ENCODE measurements at places on chromosomes 2 and 18.

- no peak for DNase-seq
Observed at GRCh38 chr2:39837856-39838453, 58.9 kb upstream of the THUMPD2 start.

DNA sequence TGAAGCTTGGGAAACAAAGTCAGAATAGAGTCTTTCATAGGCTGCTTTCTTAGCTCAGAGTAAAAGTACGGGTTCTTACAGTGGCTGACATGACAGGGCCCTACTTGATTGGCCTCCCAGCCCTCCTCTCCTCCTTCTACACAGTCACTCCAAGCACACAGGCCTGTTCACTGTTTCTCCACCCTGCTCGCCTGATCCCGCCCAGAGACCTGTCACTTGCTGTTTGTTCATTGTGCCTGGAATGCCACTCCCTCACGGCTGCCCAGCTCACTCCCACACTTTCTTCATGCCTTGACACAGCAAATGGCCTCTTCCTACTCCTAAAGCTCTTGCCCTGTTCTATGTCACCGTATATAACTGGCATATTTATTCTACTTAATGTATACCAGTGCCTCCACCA lies 104.8 kb downstream of the MAP4K4 start:
- no peak for DNase-seq

DNA sequence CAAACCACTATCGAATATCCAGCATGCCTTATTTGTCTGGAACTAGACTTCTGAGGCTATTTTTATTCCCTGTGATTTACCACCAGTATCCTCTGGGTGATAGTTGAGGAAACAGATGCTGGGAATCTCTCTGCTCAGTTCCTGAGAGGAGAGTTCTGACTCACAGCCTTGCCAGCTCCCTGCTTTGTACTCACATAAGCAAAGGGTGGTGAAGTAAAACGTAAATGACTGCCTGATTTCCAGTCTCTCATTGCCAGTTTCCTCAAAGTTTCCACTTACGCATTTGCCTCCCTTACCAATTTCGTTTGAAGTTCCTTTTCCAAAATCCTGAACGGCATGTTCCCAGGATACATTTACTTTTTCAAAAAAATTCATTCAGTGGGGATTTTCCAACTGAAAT lies 69.2 kb upstream of the HNRNPA3 start:
- no peak for DNase-seq

GRCh38 chr2:236773206-236773605 lies 203.6 kb downstream of the ACKR3 start:
- no peak for DNase-seq

DNA sequence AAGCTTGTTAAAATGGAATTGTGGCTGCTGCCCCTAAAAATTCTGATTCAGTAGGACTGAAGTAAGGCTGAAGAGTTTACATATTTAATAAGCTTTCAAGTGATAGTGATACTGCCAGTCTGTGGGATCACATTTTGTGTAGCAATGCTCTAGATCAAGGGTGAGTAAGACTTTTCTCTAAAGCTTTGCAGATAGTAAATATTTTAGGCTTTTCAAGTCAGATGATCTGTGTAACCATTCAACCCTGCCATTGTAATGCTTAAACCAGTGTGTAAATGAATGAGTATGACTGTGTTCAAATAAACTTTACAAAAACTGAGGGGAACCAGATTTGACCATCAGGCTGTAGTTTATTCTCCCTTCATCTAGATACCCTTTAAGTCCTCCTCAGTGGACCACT lies 92.7 kb downstream of the PIK3C3 start:
- no peak for DNase-seq

DNA sequence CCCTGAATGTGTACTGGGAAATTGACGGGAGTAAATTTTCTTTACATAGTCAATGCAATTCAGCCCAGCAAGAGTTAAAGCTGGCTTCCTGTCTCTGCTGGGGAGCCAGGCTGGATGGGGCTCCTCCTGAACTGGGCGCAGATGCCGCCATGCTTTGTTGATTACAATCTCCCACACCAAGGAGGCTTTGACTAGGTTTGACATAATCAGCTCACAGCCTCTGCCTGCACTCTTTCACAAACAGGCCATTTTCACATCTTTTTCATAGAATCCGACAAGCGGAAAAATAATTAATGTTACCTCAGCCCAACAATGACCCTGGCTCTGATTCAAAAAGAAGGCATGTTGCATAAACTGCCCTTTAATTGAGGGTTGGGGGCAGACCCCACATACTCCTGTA lies 54.3 kb downstream of the FOXI3 start:
- no peak for DNase-seq

GRCh38 chr2:55051026-55051866 lies 995 bp upstream of the RTN4 start:
- DNase-seq = peak; percentile 8

- DNase-seq = no peak
Observed at GRCh38 chr2:185144159-185144919, 546.0 kb downstream of the ZNF804A start.

DNA sequence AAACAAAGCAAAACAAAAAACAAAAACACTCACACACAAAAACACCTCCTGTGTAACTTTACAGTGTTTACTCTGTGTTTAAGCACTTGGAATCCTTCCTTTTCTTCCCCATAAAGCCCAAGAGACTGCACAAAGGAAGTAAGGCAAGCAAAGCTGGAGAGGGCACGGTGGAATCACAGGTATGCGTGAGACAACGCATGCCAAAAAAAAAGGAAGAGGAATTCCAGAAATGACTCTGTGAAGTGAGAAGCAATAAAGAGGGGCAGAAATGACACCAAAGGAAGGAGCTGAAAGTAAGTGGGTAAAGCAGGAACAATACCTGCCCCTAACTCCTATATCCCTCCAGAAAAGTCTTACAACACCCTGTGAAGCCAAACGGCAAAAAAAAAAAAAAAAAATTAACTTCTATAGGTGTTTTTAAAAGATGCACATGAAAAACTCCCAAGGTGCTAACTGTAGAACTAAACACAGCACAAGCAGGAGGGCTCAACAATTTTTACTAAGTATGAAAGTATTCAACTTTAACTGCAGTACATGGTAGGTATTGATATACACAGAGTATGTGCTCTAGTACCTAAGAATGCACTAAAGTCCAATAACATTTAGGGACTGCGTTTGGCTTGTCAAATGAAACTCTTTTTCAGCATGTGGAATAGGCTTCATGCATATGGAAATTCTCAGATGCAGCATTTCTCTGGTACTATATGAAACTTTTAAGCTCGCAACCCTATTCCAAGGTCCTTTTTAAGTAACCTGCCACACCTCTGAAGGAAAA lies 9.1 kb downstream of the RND3 start:
- DNase-seq = no peak

DNA sequence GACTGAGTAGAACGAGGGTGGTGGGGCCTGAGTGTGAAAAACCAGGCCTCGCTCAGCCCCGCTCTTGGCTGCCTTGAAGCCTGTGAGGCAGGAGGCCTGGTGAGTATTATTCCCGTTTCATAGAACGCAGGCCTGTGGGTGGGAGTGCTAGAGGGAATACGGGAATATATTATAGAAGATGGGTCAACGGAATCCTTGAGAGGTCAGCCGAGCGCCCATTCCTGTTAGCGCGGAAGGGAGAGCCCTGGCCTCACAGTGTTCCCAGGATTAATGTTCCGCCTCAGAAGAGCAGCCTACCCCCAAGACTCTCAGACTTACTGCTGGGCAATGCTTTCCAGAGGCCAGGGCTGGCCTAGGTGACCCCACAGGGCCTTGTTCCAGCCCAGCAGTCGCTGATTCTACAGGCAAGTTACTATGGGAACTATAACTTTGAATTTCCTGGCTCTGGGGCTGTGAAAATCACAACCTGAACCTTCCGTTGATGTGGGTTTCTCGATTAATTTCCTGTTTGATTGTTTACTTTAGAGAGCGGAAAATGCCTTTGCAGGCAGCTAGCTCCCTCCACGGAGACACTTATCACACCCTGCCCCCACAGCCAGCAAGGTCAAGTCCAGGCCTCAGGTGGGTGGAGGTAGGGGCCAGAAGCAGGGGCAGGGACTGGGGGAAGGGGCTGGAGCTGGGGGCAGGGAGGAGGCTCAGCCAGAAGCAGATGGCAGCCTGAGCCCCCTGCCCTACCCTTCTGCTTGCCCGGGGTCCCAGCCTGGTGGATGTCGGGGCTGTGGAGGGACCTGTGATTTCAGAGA lies 108.3 kb downstream of the SMAD7 start:
- DNase-seq = peak; percentile 36

- DNase-seq = no peak
Observed at GRCh38 chr2:34547900-34548299, 948.8 kb upstream of the FAM98A start.

DNA sequence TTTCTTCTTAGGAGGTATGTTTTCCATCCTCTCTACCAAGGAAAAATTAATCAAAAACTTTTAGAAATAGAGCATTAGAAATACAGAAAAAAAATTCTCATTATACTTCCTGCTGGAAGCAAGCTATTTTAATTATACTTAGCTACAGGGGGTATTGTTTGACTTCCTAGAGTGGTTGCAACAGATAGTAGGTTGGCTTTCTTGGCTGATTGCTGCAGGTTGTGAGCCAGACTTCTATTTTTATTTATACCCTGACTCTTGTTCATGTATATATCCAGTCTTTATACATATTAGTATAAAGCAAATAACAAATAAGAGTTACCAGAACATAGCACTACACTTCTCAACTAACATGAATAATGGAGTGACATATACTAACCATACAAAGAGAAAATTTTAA lies 460.8 kb upstream of the REG3G start:
- DNase-seq = no peak

DNA sequence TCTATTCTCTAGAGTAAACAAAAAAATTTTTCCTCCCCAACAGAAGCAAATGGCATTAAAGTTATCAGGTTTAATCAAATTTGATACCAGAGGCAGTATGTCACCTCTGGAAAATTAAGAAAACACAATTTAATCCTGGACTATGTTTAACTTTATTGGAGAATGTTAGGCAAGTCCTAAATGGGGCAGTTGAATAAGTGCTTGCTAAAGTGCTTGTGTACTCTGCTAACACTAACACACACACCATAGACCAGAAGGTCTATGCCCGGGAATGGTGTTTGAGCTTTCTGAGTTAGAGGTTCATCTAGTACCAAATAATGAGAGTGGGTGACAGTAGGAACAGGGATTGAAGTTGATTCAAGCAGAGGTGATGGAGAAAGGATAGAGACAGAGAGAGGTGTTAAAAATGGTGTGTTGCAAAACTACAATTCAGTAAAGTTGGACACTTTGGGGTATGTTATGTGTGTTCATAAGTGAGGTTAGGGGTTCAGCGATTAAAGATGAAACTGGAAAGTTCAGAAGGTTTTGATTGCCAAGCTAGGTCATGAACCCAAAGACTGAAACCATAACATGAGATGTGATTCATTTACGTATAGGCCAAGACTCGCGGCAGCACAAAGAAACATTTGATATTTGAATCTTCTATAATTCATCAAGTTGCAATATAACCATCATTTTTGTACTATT lies 40.5 kb upstream of the PEX13 start:
- DNase-seq = no peak

GRCh38 chr2:173184031-173185004 lies 108.7 kb downstream of the MAP3K20 start:
- no peak for DNase-seq

GRCh38 chr2:17640406-17640805 lies 99.9 kb downstream of the VSNL1 start:
- DNase-seq = no peak

GRCh38 chr18:23337599-23338444 lies 115.3 kb upstream of the RIOK3 start:
- no peak for DNase-seq

DNA sequence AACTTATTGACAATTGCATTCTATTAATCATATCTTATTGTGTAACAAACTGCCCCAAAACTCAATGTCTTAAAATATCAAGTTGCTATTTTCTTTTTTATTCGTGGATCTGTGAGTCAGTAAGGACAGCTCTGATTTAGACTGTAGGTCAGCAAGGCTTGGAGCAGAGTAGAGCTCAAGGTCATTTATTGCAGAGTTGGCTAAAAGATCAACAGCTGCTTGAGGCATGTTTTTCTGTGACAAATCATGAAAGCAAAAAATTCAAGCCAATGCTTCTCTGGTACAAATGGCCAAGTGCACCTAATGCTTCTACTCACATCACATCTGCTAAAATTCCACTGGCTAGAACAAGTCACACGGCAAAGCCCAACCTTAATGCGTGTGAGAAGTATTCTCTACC lies 497.7 kb upstream of the LRATD1 start:
- DNase-seq = no peak

- peak; percentile 9 for DNase-seq
Observed at GRCh38 chr2:223760838-223761502, 76.4 kb downstream of the AP1S3 start.

DNA sequence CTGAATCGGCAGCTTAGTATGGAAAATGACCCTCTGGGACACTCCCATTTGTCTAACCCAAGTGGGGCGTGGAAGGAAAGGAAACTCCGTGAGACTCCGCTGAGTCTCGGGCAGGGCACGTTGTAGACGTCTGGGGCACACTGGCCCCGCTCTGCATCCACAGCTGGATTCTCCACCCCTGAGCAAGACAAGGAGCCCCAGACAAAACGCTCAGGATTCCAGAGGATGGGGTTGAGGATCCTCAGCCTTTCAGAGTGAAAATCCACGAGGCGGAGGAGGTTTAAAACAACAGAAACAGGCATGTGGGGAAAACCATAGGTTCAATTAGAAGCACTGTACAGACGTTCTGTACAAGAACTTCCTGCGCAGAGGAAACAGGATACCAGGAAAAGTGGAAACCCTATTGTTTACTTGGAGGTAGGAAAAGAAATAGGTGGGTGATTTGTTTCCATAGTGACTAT lies 124.9 kb upstream of the ZNF236 start:
- DNase-seq = no peak
